Activated naive CD4-positive, alpha-beta T cell (primary cell): ENCODE measurements at places on chromosomes 7 and 10.

- DNase-seq: no peak
Measured at GRCh38 chr10:11036424-11037011, 18.8 kb downstream of the CELF2 start.

DNA sequence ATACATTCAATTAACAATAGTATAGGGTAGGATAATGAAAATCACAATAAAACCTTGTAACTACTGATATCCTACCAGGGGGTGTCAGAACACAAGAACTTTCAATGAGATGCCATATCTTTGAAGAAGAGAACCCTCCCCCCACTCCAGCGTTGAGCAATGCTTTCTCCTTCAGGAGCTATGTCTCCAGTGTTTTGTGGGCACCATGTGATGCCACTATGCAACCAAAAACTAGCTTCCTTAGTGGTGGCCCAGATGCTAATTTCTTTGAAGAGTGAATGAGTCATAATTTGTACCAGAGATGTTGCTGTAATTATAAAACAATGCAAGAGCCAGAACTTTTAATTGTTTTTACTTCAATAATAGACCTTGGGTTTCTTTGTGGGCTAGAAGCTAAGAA, 76.0 kb upstream of the ADO start:
- DNase-seq: no peak

- no peak for DNase-seq
Measured at GRCh38 chr10:133123050-133123745, 35.5 kb downstream of the ADGRA1 start.

GRCh38 chr7:69502358-69502757, 95.9 kb upstream of the AUTS2 start:
- DNase-seq: no peak

GRCh38 chr7:132755538-132756483, 179.5 kb upstream of the PLXNA4 start:
- DNase-seq: no peak

DNA sequence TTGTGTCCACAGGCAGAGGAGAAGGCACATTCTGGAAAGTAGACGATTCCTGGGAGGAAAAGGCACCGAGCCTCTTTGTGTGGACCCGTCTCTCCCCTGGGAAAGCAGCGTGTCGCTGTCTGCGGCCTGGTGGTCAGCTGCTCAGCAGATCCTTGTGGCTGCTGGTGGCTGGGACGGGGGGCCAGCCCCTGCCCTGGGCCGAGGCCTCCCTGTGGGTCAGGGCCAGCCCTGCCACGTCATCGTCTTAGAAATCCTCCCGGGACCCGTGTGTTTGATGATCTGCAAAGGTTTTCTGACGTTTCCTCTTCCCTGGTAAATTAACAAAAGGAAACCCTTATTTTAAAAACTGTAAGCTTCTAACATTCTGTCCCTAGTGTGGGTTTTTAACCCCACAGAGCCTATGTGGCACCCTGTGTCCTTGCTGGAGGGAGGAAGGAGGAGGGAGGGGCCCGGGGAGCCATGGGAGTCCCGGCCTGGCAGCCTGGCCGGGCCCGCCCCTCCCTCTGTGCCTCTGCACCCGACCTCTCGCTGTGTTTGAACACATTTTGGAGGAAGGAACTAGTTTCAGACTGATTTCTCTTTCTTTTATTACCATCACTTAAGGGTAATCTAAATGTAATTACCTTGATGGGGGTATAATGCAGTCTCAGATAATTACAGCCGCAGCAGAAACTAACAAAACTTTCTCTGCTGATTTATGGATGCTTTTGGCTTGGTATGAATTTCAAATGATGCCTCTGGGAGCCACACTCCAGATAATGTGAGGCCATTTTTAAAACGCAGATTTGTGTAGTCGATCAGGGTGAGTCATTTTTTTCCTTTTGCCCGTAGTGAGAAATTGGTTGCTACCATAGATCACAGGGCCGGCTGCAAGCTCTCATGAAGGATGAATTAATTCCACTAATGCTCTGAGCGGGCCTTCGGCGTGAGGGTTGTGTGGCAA, 85.5 kb downstream of the NKX6-2 start:
- DNase-seq: no peak

DNA sequence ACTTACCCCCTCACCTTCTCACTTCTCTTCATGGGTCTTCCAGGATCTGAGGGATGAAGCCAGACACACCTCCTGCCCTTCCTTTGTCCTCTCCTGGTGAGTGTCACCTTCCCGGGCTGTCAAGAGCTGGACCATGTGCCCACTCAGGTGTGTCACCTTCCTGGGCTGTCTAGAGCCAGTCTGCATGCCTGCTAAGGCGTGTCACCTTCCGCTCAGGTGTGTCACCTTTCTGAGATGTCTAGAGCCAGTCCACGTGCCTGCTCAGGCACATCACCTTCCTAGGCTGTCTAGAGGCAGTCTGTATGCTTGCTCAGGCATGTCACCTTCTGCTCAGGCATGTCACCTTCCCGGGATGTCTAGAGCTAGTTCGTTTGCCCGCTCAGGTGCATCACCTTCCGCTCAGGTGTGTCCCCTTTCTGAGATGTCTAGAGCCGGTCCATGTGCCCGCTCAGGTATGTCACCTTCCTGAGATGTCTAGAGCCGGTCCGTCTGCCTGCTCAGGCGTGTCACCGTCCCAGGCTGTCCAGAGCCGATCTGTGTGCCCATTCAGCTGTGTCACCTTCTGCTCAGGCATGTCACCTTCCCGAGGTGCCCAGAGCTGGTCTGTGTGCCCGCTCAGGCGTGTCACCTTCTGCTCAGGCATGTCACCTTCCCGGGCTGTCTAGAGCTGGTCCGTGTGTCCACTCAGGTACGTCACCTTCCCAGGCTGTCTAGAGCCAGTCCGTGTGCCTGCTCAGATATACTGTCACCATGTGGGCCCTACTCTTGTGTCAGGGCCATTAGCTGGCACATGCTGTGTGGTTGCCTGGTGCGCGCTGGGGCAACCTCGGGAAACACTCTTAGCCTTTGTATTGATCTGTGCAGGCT, 245.3 kb downstream of the EBF3 start:
- DNase-seq: no peak

- DNase-seq: no peak
Measured at GRCh38 chr10:120894556-120894955, 43.4 kb downstream of the WDR11 start.

DNA sequence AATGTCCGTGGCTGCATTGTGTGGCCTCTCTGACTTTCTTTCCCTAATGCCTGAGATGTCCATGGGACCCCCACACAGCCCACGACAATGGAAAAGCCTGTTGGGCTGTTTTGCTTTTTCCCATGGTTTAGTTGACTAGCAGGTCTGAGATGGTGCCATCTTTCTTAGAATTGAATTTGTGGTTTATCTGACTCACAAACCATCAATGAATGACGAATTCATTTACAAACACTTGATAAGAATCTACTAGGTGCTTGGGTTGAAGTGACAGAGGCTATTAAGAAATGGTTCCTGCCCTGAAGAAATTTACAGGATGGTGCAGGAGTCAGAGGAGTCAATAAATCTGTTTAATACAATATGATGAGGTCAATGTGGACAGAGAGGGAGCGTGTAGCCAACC, 75.4 kb downstream of the OTUD1 start:
- no peak for DNase-seq

DNA sequence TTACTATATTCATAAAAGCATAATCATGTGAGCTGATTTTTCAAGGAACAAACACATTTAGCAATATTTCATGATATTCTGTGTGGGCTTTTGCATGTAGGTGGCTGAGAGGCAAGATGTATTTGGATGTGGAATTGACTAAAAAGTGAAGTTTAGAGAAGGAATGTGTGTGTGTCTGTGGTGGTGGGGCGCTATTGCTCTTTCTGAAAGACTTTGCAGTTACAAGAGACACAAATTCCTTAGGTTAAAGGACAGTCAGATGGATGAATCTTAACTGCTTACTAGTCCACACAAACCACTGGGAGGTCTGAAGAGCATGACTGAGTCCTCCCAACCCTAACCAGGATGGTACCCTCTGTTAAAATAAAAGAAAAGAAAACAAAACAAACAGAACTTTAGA, 200.1 kb downstream of the SDHAF3 start:
- DNase-seq: no peak

- no peak for DNase-seq
Measured at GRCh38 chr10:63313066-63313717, 152.6 kb downstream of the JMJD1C start.

- DNase-seq: no peak
Measured at GRCh38 chr10:46033602-46034011, 3.2 kb upstream of the NCOA4 start.

DNA sequence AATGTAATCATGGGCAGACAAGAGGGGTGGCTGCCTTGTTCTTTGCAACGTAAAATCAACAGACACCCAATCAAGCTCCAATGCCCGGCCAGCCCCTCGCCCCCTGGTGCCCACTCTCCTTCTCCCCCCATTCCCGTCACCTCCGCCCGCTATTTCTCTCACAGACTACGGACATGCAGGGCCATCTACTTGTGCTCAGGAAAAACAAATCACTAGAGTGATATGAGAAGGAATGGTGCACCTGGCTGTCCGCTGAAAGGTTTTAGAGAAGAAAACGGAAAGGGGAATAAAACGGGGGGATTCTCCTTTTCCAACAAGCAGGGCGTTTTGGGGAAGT, 396 bp downstream of the GRM8 start:
- no peak for DNase-seq

DNA sequence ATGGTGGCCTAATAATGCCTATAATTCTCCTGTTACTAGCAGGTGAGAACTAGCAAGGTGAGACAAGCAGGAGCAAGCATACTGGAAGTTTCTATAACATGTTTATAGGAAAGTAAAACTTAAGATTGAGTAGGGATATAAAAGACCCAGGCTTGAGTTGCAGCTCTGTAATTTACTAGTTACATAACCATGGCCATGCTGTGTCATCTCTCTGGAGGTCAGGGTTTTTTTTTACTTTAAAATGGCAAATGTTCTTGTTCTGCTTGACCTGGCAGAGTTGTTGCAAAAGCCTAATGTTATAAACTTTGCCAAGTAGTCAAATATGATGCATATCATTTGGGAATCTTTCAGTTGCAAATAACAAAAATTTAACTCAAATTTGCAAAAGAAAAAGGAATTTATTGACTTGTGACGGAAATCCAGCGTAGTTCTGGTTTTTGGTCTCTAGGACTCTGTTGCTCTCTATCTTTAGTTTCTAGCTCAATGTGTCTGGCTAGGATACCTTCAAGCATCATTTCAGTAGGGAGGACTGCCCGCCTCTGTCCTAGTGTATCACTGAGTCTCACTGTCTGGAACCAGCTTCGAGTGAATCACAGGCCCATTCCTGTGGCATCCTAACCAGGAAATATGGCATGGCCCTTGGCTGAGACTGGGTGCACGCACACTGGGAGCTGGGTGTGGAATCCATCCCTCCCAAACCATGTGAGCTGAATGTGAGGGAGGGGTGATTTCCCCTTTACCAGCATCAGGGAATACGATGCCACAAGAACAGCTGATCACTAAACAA, 67.9 kb downstream of the ADAM22 start:
- DNase-seq: no peak
